Natural killer cell treated with Interleukin-12 subunit alpha and Interleukin-12 subunit beta and Interleukin-15 and Interleukin-18, amount 100 ng/mL, for 72 hours (primary cell): ENCODE measurements at places on chromosomes 16 and 17. TPM values are rescaled to one million over a fixed set of nuclear protein-coding genes. Genes with fewer than 3 reads are reported as not detected.
A peak's percentile ranks its signal among the peaks of the same experiment; 100 is the strongest.

DNA sequence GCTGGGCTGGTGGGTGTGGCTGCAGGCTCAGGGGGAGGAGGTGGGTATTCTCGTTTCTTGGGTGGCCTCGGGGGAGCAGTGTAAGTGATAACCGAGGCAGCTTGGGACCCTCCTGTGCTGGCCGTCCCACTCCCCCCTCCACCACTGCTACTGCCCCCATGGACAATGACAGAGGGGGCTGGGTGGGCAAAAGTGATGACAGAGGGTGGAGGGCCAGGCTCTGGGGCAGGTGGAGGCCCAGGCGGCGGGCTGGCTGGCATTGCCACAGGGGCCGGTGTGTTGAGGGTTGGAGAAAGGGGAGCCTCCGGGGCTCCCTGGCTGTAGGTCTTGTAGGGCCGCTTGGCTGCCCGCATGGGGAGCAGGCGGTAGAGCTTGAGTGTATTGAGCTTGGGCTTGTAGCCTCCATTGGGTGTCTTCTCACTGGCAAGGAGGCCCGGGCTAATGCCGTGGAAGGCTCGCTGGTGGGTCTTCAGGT, 16.0 kb downstream of the ZBTB4 start:
- DNase-seq, result no peak

GRCh38 chr17:47072886-47073285, 93.8 kb upstream of the RPRML start:
- no peak for DNase-seq

- DNase-seq, result no peak
These were observed 69.7 kb downstream of the TANC2 start for GRCh38 chr17:63035695-63036094.

DNA sequence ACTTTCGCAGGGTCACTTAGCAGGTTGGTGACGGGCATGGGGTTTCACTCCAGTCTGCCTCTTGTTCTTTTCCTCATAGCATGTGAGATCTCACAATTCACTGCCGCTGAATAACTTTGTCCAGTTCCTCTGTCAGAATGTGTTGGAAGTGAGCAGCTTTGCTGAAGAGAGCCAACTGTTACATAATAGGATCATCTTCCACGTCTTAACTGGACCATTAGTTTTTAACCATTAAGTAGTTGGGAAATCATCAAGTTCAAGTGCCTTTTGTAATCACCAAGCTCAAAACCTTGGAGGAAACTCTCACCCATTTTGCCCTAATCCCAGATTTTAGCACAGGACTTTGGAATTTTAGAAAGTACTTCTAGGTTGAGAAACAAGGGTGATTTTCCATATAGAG, 290.6 kb downstream of the WWOX start:
- no peak for DNase-seq

TP53TG3 gene
- total RNA-seq, result not detected

DNA sequence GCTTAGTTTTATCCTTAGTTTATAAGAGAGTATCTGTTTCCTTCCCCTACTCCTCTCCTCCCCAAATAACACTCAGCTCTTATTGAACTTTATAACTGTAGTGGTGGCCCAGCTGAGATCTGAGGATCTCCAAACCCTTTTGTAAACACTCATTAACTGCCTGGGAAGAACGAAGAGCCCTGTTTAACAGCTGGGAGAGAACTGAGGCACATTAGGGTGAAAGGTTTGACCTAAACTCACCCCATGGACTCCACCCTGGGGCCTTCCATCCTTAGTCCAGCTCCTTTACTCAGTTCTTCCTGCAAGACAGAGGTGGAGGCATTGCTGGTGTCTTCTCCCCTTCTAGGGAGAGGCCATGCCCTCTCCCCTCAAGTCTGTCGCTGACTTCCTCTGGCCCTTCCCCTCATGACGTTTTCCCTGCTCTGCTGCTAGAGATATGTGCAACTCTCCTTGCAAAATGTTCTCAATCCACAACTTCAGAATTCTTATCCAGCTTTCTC, 1.2 kb upstream of the RARA start:
- no peak for DNase-seq

DNA sequence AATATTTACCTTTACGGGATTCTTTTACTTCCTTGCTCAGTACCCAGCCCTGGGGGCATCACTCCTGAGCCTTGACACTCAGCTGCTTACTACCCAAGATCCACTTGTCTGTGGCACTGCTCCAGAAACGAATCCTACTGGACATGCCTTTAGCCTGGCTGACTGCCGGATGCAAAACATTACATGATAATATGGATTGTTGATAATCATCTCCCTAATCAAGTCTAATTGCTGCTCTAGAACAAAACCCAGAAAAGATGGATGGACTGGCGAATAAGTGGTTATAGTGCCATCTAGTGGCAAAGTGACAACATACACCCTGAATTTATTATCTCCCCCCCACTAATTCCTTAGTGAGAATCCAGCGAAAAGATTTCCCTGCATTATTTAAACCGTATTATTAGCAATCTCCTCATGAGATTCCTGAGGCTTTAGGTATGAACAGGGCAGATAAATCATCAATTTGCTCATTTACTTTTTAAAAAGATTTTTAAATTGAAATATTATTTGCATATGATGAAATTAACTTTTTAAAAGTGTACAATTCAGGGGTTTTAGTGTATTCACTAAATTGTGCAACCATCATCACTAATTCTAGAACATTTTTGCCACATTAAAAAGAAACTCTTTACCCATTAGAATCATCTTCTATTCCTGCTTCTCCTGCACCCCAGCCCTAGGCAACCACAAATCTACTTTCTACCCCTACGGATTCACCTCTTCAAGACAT, 61.6 kb downstream of the RGS9 start:
- no peak for DNase-seq

CHCT1 gene
- total RNA-seq, result not detected

DNA sequence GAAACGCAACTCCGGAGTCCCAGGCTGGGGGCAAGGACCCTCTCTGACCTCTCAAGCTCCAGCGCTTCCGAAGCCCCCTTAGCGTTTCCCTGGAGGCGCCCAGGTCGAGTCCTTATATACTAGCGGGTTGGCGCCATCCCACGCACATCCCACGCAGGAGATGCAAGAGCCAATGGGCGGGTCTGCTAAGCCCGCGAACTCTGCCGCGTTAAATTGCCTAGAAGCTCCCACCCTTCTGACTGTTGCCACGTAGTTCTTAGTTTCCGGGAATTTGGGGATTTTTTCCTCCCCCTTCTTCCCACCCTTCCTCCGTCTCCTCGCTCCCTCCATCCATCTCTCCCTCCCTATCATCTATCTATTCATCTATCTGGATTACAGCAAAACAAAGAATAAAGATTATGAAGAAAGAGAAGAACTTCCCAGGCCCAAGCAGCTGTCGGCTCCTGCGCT, at the start of gene SLFN11:
Gene SLFN11 (minus strand): TSS at position 88 of the 450 bp plus-strand sequence. CDS start 9,814 bp downstream, outside the sequence.
- peak; percentile 95 for DNase-seq

DNA sequence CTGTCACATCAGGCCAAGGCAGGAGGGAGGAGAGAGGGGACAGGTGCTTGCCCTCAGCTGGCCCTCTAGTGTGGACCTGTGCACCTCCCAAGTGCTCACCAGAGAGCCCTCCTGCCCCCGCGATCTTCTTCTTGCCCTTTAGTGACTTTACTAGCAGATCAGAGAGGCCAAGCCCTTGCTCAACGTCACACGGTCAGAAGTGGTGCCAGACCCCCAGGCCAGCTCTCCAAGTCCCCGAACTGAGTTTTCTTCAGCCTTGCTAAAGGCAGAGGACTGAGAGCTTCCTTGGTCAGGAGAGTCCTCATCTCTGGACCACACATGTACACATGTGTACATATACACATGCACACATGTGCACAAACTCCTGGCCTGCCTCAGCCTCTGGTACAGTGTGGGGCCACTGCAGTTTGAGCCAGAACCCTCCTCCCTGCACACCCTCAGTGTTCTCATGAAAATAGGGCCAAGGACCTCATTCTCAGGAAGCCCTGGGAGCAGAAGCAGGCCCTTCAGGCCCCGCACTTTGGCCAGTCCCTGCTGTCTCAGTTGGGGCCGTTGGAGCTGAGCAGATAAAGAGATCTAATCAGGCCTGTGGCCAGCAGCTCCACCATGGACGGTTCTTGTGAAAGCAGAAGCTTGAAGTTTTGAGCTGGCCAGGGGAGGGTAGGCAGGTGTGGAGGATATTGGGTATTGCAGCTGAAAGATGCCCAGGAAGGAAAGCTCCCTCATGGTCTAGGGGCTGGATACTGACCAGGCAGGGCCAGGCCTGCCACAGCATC, 7.4 kb upstream of the EPX start:
- no peak for DNase-seq

DNA sequence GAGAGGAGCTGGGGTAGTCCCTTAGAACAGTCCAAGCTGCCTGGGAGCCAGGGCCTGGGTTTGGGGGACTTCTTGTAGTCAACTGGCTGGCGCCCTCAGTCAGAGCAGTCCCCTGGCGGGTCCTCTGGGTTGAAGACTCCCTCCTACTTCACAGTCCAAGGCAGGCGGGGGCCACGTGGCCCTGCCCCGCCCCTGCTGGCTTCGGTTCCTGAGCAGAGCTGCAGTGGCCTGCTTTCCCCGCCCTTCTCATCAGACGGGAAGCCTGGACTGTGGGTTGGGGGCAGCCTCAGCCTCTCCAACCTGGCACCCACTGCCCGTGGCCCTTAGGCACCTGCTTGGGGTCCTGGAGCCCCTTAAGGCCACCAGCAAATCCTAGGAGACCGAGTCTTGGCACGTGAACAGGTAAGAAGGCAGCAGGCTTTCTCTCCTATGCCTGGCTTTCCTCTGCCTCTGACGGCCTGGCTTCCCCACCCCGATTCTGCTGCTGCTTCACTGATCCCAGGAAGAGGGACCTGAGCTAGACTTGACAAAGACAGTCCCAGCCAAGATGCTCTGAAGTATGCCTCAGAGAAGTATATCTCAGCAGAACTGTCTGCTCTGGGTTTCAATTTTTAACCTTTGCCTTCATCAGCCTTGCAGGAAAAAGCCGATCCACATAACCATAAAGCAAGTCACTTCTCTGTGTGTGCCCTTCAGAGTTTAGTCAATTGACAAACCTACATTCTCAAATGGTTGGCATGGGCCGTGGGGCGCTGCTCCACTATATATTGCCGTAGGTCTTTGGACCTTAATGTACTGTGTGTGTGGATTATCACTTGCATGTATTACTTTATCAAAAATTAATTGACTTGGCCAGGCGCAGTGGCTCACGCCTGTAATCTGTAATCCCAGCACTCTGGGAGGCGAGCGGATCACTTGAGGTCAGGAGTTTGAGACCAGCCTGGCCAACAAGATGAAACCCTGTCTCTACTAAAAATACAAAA, 56.3 kb downstream of the SF3B3 start:
- DNase-seq, result no peak

GRCh38 chr17:78976907-78977680, 2.6 kb downstream of the LGALS3BP start:
- no peak for DNase-seq

GRCh38 chr17:81306491-81306890, 11.4 kb upstream of the SLC38A10 start:
- no peak for DNase-seq

CCL16 gene
- not detected for total RNA-seq

GRCh38 chr17:51710634-51710979, 447.9 kb downstream of the CA10 start:
- DNase-seq, result no peak

- no peak for DNase-seq
These were observed 37.5 kb downstream of the SRCIN1 start for GRCh38 chr17:38568274-38568673.

DNA sequence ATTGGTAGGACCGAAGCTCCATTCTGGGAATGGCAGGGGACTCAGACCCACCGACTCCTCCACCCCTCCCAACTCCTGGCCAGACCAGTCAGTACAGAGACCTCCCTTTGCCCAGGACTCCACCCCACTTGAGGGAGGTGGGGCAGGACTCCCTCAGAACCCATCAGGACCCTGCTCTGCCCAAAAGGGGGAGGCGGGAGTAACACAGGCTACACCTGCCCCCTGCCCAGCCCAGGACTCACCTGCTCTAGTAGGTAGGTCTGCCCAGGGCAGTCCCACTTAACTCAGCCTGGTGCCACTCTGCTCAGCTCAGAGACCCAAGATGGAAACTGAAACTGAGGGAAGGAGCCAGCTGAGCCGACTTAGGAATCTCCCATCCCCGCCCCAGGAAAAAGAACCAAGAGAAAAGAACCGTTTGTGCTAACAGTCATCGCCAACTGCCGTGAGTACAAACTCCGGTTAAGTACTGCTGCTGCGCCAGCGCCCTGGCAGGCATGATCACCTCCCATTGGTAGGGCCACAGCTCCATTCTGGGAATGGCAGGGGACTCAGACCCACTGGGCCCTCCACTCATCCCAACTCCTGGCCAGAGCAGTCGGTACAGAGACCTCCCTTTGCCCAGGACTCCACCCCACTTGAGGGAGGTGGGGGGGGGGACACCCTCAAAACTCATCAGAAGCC, 503 bp downstream of the DHX58 start:
- no peak for DNase-seq

GRCh38 chr17:10657879-10658278, 770 bp upstream of the MYH3 start:
- no peak for DNase-seq

GRCh38 chr17:16298140-16298662, 55.1 kb downstream of the CENPV start:
- DNase-seq, result no peak

ZP2 gene
- total RNA-seq, result not detected

DNA sequence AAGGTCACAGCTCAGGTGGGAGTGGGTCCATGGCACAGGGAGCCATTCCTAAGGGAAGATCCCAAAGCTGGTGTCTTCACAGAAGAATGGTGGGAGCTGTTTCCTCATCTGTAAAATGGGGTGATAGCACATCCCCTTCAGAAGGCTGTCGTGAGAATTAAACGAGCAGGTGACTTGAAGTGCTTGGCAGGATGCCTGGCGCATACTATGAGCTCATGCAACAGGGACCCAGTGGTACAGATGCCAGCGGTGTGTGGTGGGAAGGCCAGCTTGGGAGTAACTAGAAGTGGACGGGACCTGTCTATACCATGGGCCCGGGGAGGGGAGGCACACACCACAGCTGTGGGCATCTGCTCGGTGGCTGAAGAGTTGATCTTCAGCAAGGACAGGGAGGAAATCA, 189.3 kb upstream of the TNRC6C start:
- DNase-seq, result no peak

GRCh38 chr17:81831957-81832607, 1.0 kb downstream of the MCRIP1 start:
- DNase-seq, result peak; percentile 59

TEKT5 gene
- total RNA-seq, result 0.28 TPM

DNA sequence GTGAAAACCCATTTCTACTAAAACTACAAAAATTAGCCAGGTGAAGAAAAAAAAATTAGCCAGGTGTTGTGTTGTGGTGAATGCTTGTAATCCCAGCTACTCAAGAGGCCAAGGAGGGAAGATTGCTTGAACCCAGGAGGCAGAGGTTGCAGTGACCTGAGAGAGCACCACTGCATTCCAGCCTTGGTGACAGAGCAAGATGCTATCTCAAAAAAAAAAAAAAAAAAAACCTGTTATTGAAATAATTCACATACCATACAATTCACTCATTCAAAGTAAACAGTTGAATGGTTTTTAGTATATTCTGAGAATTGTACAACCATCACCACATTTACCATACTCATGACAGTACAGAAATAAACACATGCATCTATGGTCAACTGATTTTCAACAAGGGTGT, 31.0 kb downstream of the ZNRF1 start:
- no peak for DNase-seq

- no peak for DNase-seq
These were observed 22.6 kb upstream of the ITGA3 start for GRCh38 chr17:50033316-50033715.
